ENCODE measurements at places on chromosomes 13 and 19.

DNA sequence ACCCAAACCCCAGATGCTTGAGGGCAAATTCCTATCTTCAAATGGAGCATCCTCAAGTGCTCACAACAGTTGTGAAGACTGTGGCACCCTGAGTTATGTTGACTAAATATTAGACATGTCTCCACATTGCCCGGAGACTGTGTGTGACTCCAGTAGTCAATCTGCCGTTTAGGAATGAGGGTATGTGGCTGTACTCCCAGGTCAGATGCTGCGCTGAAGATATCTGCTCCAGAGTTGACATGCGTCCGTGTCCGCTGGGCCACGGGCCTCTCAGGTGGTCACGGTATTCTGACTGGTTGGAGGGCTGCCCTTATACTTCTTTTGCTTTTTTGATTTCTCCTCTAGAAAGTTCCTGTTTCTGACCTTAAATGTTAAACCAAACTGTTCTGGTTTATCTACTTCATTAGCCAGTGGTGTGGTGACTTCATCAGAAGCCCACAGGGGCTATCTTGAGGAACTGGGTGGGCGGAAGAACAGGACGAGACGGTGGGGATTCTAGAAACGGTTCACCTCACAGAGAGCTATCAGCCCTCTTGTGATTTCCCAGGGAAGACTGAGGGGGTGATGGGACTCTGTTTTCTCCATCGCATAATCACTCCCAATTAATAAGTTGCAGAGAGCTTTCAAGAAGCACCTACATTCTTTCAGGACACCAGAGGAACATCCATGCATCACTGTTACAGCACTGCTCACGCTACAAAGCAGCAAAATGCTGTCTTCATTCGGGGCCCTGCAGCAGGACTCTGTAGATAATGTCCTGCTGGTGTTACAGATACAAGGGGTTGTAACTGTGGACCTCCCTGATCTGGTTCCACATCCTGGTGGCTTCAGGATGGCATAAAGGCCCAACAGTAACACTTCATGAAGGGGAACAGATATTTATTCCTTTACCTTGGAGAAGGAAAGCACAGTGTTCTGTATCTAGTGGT lies 1.3 kb upstream of the LCP1 start:
- DNase-seq: no peak

DNA sequence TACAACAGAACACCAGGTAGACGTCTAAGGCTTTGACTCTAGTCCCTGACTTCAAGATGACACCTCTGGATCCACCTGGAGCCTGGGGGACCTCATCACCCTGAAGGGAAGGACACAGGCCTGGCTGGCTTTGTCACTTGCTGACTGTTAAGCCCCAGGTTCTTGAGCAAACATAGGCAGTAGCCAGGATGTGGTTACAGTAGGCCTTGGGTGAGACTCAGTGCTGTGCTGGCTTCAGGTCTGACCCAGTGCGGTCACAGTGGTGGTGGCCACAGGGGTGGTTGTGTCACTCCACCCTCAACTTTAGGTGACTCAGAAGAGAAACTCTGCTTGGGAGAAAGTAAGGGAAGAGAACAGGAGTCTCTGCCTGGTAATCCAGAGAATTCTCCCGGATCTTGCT lies 497.8 kb downstream of the UQCRFS1 start:
- DNase-seq: no peak

DNA sequence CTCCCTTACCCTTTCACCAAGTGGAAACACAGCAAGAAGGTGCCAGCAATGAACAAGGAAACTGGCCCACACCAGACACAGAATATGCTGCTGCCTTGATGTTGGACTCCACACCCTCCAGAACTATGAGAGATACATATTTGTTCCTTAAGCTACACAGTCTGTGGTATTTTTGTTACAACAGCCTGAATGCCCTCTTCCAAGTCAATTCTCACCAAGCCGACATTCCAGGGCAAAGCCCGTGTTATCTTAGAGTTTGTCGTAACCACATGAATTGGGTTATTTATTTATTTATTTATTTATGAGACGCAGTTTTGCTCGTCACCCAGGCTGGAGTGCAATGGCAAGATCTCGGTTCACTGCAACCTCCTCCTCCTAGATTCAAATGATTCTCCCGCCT lies 14.9 kb downstream of the FGF21 start:
- no peak for DNase-seq

- no peak for DNase-seq
Measured at GRCh38 chr19:50430888-50431342, 1.8 kb upstream of the MYBPC2 start.

DNA sequence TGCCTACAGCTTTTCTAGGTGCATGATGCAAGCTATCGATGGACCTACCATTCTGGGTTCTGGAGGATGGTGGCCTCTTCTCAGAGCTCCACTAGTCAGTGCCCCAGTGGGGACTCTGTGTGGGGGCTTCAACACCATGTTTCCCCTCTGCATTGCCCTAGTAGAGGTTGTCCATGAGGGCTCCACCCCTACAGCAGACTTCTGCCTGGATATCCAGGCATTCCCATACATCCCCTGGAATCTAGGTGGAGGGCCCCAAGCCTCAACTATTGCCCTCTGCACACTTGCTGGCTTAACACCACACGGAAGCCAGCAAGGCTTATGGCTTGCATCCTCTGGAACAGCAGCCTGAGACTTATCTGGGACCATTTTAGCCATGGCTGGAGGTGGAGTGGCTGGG lies 1299.9 kb upstream of the MIR17HG start:
- no peak for DNase-seq

GRCh38 chr13:67306742-67307141 lies 76.6 kb upstream of the PCDH9 start:
- no peak for DNase-seq

- no peak for DNase-seq
Measured at GRCh38 chr13:100827489-100828176, 153.0 kb upstream of the TMTC4 start.

DNA sequence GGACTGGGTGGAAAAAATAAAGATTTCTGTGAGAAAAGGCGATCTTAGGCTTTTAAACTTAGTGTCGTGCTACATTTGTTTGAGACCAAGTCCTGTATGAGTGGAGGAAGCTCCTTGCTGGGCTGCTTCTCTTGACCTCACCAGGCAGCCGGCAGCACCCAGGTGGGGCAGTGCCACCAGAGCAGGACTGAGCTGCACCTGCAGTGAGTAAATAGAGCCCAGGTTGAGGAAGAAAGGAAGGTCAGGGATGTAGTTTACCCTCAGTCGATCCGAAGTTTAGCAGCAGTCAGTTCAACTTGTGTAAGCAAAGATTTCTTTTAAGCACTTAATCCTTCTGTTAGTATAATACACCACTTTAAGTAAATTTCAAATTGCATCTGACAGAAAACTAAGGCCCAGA lies 13.6 kb downstream of the HNRNPM start:
- no peak for DNase-seq

DNA sequence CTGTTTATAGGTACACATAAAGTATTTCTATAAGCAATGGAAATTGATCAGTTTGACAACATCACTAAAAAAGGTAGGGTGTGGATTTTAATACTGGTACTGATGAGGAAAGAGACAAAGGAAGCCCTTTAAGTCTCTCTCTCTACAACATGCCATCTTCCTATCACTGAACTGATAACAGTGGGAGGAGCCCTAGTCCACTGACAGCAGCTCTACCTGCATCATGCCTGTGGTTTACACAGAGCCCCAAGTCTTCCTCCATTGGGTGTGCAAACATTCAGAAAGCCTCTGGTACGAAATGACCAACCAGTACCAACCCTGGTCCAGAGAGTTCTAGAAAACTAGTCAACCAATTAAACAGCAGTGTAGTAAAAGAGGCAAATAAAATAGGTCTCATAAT lies 53.4 kb downstream of the KLF12 start:
- DNase-seq: no peak

GRCh38 chr19:16207490-16208025 lies 9.8 kb downstream of the AP1M1 start:
- no peak for DNase-seq

DNA sequence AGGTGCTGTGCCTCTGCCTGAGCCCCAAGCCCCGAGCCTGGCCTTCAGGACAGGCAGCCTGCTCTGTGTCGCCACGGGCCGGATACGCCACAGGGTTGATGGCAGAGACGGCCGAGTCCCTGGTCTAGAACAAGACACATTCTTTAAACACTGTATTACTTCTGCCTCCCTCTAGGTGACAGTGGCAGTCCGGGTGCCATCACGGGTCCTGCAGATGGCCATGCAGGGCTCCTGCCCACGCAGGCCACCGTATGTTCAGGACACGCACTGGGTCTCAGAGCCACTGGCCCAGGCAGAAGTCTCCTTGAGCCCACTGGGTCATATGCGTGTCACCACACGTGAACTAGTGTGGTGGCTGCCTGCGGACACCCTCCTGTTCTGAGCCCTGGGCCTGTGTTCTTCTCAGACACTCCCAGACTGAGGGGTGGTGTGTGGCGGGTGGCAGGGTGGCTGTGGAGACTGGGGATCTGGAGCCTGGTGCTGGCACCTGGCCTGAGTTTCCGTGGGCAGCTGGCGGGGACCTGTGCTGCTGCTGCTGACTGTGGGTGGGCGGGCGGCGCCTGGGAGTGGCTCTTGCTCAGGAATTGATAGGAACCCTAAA lies 4.4 kb downstream of the PLEKHJ1 start:
- DNase-seq: no peak

- DNase-seq: no peak
Measured at GRCh38 chr13:31927219-31927653, 104.3 kb upstream of the FRY start.

GRCh38 chr19:6273701-6274601 lies 5.8 kb downstream of the MLLT1 start:
- DNase-seq: no peak

GRCh38 chr13:77345150-77345780 lies 18.4 kb upstream of the MYCBP2 start:
- peak; percentile 29 for DNase-seq

- DNase-seq: no peak
Measured at GRCh38 chr13:106858903-106859532, 291.1 kb upstream of the ARGLU1 start.

GRCh38 chr13:62997038-62997599 lies 1581.5 kb upstream of the PCDH20 start:
- DNase-seq: no peak

- DNase-seq: no peak
Measured at GRCh38 chr19:51799034-51799773, 4.2 kb downstream of the FPR3 start.

DNA sequence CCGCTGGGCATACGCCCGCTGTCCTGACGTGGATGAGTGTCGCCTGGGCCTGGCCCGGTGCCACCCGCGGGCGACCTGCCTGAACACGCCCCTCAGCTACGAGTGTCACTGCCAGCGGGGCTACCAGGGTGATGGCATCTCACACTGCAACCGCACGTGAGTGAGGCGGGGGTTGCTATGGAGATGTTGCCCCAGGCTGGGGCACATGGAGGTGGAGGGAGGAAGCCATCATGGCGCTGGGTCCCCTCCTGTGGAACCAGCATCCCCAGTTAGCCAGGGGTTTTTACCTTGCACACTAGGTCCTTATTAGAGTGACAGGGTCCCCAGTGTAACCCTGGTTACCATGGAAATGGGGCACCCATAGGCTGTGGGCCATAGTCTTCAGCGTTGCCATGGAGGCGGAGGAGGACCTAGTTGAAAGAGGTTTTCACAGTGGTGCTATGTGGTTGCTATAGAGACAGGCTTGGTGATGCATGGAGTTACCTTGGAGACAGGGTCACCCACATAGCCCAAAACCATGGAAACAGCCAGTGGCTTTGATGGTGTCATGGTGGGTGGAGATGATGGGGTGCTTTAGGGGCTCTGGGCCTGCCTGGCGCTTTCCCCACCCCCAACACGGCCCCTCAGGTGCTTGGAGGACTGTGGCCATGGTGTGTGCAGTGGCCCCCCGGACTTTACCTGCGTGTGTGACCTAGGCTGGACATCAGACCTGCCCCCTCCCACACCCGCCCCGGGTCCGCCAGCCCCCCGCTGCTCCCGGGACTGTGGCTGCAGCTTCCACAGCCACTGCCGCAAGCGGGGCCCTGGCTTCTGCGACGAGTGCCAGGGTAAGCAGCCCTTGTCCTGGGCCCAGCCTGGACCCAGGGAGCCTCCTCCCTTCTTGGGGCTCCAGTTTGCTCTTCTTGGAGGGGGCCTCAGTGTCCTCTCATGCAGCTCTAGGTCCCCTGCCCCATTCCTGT lies 27.1 kb downstream of the MEGF8 start:
- DNase-seq: no peak

- no peak for DNase-seq
Measured at GRCh38 chr13:79445968-79446645, 34.8 kb upstream of the NDFIP2 start.

- no peak for DNase-seq
Measured at GRCh38 chr19:722553-723101, 13.9 kb downstream of the PALM start.

GRCh38 chr13:78689011-78689410 lies 30.1 kb upstream of the OBI1 start:
- no peak for DNase-seq

GRCh38 chr19:49081273-49081672 lies 4.0 kb upstream of the SNRNP70 start:
- no peak for DNase-seq

DNA sequence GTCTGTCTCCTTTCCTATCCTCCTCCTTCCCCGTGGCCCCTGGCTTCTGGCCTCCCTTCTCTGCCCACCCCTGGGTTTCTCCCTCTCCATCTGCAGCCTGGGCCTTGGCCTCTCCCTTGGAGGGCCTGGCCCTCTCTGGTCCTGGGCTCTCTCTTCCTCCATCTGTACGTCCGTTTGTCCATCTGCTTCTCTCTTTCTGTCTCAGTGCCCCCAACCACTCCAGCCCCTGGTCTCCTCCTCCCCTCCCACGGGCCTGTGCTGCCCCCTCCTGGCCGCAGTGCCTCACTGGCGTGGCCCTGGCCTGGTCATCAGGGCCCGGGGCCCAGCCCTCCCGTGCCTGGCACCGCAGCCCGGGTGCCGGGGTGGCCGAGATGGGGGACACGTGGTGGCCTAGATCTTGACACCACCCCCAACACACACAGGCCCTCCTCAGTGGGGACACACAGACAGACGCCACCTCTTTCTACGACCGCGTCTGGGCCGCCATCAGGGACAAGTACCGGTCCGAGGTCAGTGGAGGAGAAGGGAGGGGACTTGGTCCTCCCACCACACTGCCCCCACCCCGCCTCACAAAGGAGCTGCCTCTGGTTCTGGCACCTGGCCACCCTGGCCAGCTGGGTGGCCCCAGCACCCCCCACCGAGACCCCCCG lies 11.3 kb downstream of the PRKCSH start:
- no peak for DNase-seq

DNA sequence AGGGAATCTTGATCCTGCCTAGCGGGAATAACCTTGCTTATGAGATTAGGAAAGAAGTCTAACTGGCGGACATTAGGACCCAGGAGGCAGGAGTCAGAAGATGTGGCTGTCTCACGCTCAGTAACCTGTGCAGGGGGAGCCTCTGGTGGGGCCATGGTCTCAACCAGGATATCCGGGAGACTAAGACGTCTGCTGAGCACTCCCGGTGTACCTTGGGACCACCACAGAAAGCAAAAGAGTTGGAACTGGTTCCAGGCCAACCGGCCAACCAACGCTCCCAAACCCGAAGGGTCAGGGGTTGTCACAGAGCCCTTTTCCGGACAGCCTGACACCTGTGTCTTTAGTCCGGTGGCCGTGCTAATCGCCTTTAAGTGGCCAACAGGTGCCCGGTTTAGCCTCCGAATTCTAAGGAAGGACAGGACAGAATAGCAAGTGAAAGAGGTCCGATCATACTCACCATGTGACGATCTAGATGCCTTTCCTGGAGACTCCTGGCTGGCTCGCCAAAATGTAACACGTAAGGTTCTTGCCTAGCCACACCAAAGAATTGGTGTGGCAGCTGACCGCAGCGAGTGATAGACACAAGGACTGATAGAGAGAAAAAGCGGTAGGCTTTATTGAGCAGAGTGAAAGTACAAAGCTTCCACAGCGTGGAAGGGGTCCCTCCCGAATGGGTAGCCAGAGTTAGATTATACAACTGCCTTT lies 103.9 kb upstream of the DIAPH3 start:
- DNase-seq: no peak
